CD4-positive, alpha-beta T cell treated with Interleukin-15 for 4 hours (primary cell): ENCODE measurements at places on chromosomes 7 and 10.

DNA sequence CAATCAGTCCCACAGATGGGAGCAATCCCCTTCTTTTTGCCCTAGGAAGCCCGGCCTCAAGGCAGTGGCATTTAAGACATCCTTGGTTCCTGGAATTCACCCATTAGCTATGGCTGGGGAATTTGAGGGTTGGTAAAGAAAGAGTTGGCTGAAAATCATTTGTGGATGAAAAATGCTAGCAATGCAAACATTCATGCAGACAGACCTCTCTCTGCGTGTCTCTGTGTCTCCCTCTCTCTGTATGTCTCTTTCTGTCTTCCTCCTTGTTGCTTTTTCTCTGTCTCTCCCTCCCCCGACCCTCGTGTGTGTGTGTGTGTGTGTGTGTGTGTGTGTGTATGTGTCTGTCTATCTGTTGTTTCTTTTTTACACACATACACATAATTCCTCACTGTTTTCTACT lies 19.4 kb downstream of the LDB3 start:
- no peak for DNase-seq

- DNase-seq = no peak
Measured at GRCh38 chr7:77989981-77990566, 191.5 kb downstream of the PHTF2 start.

GRCh38 chr10:17006631-17007417 lies 122.8 kb downstream of the CUBN start:
- no peak for DNase-seq

DNA sequence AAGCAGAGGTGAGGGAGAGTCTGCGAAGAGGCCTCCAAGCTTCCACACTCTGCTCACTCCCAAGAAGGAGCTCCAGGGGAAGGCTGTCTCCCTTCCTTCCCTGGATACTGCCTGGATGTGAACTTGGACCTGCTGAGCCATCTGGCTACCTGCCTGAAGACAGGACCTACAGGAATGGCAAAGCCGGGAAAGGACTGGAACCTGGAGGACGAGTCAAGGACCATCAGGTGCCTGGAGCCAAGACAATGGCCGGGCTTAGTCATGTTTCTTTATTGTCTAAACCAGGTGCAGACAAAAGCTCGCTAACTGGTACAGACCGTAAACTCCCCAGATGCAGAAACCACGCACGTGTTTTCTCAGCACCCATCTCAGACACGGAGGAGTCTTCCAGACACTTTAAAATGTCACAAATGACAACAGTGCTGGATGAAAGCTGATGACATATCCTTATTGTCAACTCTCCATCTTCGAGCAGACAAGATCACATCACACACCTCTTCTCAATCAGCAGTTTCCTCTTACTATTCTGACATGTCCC lies 12.1 kb downstream of the ASB13 start:
- DNase-seq = no peak

DNA sequence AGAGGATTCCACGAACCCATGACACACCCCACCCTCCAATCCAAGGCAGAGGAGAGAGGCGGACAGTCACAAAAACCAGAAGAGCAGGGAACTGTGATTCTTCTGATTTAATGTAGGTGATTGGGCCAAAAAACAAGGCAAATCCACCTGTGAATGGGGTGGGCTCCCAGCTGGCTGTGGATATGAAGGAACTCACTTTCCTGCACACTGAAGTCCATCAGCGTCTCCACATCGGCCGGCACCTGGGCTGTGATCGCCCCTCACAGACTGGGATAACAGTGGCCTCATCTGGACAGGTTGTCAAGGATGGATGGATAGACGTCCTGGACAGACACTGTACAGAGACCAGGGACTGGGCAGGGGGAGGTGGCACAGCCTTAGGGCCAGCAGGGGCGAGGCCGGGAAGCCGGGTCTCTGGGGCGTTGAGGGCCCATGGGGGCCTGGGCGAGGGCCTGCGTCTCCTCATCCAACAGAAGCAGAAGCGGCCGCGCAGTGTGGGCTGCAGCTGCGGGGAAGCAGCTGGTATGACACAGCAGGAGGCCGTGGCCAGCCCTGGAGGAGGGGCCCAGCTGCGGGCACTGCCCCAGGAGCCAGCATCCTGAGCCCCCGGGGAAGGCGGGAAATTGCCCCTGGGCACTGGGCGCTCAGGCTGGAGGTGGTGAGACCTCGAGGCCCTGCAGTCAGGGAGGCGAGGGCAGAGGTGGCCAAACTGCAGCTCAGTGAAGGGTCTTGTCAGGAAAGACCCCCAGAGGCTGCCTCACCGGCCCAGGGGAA lies 54.2 kb downstream of the DIP2C start:
- DNase-seq = no peak

DNA sequence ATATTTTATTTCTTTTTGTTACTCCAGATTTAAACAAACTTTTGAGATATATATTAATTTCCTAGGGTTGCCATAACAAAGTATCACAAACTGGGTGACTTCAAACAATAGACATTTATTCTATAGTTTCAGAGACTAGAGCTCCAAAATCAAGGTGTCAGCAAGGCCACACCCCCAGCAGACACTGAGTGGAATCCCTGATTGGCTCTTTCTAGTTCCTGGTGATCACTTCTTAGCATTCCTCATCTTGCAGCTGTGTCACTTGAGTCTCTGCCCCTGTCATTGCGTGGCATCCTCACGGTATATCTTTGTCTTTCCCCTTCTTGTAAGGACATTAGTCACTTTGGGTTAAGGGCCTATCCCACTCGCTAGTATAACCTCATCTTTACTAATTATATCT lies 7.6 kb upstream of the SLC26A3 start:
- DNase-seq = no peak

- DNase-seq = peak; percentile 73
Measured at GRCh38 chr10:62637249-62638061, 167.1 kb upstream of the ADO start.

- no peak for DNase-seq
Measured at GRCh38 chr10:47057471-47057870, 146.2 kb downstream of the PTPN20 start.

DNA sequence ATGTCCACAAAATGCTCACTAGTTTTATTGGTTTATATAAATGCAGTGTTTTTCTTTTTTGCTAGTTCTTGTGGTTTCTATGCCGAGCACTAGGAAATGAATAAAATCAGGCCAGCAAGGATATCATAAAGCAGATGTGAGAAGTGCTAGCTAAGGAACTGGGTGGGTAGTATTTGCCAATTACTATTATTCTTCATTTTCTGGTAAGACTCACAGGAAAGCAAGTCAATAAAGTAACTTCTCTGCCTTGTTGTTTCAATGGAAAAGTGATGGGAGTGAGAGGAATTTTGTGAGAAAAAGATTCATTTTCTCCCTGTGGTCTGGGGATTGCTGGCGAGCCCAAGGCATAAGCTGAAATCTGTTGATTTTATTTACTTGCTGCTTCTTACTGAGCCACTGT lies 50.5 kb upstream of the TRIL start:
- DNase-seq = no peak

- no peak for DNase-seq
Measured at GRCh38 chr10:36351159-36351558, 709.1 kb upstream of the FZD8 start.

DNA sequence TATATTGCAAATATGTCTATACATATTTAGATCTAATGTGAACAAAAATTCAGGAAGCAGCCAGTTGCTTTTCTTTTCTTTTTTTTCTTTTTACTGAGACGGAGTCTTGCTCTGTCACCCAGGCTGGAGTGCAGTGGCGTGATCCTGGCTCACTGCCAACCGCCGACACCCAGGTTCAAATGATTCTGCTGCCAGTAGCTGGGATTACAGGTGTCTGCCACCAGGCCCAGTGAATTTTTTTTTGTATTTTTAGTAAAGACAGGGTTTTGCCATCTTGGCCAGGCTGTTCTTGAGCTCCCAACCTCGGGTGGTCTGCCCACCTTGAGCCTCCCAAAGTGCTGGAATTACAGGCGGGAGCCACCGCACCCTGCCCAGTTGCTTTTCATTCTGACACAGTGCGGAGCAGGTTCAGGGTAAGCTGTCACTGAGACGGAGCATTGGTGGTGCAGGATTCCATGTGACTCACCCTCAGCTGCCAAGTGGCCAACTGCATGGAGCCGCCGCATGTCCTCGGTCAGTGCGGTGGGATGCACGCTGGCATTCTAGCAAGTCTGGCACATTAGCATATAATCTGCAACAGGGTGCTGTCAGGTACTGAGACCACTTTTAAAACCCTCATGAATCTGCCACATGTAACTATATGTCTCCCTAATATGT lies 362.7 kb downstream of the DNAJB6 start:
- DNase-seq = no peak

- no peak for DNase-seq
Measured at GRCh38 chr7:111855161-111855841, 293.0 kb upstream of the IMMP2L start.

GRCh38 chr10:3324612-3325038 lies 152.0 kb upstream of the PITRM1 start:
- DNase-seq = no peak
